Neural crest cell (in vitro differentiated cells): ENCODE measurements at places on chromosomes 6 and 20. TPM values are rescaled to one million over a fixed set of nuclear protein-coding genes. Genes with fewer than 3 reads are reported as not detected.

DNA sequence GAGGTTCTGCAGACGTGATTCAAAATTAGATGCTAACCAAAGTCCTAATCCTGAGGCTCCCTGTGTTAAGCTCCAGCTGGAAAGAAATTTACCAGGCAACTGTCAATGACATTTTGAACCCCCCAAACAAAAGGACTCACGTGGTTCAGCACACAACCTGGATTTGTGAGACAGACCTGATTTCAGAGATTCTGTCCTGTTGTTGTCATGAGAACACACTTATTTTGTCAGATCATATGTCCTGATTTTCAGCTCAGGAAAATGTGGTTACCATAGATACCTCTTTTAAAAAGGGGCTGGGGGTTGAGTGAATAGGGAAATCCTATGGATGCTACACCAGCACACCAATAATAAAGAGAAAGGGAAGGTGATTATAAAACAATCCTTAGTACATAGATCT lies 61.6 kb downstream of the MTFR2 start:
- DNase-seq: no peak
- no peak overlapping the region for H3K4me3 ChIP-seq
- no peak overlapping the region for H3K27ac ChIP-seq
- H3K27me3 ChIP-seq: no peaks in the 10 kb centered on the region
- H3K36me3 ChIP-seq: no peaks in the 10 kb centered on the region
- H3K4me1 ChIP-seq: peaks cover 2% of the 10 kb centered on the region

DNA sequence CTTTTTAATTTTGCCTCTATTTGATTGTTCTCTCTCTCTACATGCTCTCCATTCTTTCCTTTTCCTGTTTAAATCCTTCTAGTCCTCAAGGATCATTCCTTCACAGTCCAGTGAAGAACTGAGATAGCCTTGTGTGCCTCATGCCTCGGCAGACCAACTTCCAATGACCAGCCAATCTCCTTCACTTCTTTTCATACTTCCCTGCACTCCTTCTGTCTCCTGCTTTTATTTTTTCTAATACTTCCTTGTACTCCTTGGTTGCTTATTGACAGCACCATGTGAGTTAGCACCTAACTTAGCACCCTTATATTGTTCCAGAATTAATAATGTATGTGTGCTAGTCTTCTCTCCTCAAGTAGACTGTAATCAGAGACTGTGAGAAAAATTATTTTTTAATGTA lies 246.8 kb downstream of the ADGRG6 start:
- H3K36me3 ChIP-seq: no peaks in the 10 kb centered on the region
- no peak for DNase-seq
- H3K27ac ChIP-seq: no peak overlapping the region
- H3K4me3 ChIP-seq: no peak overlapping the region
- no peaks in the 10 kb centered on the region for H3K4me1 ChIP-seq

Gene HLA-DRB5
- total RNA-seq: not detected in 2 replicates

Gene LTB
- not detected in 2 replicates for total RNA-seq

Gene TAF4
- total RNA-seq: 33.6 and 35.1 TPM in 2 replicates
